Cardiac septum (tissue), 1 donor: ENCODE measurements at places on chromosomes 2 and 18. TPM values are rescaled to one million over a fixed set of nuclear protein-coding genes. Genes with fewer than 3 reads are reported as not detected.

Gene LYPD6B
- total RNA-seq: not detected

Gene RGPD4
- 0.19 TPM for total RNA-seq

Gene CDCA7
- 1.00 TPM for total RNA-seq

Gene C1QL2
- total RNA-seq: not detected

Gene NLRC4
- 0.43 TPM for total RNA-seq

Gene CDH19
- 14.8 TPM for total RNA-seq

Gene ARHGAP15
- 6.8 TPM for total RNA-seq

Gene WDPCP
- total RNA-seq: 27.3 TPM

Gene SUMO1
- 59.5 TPM for total RNA-seq

DNA sequence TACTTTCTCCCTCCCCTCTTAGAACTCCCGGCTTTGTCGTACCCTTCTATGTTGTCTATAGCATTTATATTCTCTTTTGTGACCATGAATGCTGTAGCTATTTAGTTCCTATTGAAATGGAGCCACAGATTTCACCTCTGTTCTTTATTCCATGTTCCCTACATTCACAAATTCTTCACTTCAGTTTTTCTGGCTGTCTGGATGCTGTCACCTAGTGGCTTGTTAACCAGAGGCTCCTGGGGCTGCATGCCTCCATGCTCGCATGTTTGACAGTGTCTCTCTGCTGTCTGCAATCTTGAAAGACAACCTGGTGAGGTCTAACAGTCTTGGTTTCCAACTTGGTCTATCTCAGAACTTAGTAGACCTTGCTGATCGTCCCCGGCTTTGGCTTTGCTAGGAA, 48.2 kb downstream of the CFAP221 start:
- no peak for DNase-seq

GRCh38 chr2:184481865-184482264, 116.5 kb upstream of the ZNF804A start:
- no peak for DNase-seq

- DNase-seq: no peak
Observed at GRCh38 chr2:177254433-177255226, 9.9 kb downstream of the NFE2L2 start.

- DNase-seq: no peak
Observed at GRCh38 chr18:54254265-54254758, 15.0 kb upstream of the POLI start.

DNA sequence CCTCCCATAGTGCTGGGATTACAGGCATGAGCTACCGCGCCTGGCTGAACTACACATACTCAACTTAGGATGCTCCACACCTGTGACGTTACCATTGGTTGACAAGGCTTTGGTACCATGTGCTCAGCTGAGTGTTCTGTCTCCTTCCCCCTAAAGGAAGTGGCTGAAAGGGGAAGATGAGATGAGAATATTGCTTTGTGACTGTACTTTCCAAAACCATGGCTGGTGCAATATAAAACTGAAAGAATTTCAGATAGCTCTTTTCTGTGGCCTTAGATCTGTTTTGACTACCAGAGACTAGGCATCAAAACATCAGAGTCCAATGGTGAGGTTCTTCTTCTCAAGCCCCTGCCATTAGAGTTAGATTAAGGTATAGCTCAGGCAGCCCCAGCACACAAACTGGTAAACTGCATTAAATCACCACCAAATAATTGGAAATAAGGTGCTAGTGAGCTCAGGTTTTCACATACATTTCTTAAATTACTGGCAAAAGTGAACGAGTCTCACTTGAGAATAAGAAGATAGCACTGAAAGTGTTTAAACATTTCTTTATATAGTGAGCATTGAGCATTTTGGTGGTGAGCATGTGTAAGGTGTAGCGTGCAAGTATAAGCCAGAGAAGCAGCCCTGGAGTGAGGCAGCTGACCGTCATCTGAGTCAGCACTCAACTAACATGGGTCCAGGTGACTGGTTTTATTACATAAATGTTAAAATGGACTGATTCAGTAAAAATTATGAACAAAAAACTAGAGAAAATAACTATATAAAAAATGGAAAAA, 113.5 kb upstream of the FZD5 start:
- no peak for DNase-seq

GRCh38 chr18:2651981-2652380, 3.5 kb upstream of the SMCHD1 start:
- no peak for DNase-seq

DNA sequence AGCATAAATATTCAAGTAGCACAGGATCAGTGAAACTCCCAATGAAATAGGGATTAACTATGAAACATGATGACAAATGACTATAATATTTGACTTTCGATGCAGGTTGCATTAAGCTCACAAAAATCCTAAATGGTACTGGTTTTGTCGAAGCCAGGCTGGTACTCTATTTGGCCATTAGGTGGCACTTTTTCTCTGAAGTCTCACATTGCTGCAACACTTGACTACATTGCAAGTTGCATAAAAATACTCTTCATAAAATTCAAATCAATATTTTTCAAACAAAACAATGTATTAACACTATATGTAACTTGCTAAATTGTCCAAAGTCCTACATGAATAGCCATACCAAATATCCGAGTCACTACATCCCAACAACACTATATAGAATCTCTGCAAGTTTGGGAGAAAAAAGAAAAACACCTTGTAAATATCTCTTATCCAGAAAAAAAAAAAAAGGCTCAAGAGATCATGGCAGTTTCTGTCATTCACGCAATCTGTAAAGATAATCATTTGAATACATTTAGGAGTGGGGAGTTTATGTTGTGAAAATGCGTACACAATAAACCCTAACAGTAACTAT, 9.5 kb downstream of the RTTN start:
- DNase-seq: no peak

- no peak for DNase-seq
Observed at GRCh38 chr2:167875529-167875928, 371.9 kb downstream of the STK39 start.

DNA sequence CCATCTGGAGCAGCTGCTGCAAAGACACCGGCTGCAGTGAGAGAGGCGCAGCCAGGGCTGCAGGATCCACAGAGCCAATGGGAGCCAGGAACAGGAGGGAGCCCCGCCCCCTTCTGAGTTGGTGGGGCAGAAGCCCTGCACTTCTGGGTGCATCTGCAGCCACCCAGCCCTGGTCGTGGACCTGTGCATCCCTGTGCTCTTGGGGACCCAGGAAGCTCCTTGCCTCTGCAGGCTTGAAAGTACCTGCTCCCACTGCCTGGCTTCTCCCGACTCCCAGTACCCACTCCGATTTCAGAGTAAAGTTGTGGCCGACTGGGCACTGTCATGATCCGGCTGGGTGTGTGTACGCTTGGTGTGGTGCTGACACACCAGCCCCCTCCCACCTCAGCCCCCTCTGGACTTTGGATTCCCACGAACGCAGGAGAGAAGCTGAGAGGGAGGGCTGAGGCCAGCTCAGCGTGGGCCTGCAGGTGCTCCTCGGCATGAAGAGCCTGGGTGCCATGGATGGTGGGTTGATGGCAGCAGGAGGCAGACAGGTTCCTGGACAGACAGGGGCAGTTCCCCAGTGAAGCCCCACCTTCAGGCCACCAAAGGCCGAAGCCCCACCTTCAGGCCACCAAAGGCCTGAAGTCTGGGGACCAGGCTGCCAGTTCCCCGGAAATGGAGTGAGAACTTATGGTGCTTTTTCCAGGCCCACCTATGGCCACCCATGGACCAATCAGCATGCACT, 34.9 kb downstream of the LRRTM4 start:
- DNase-seq: no peak

- no peak for DNase-seq
Observed at GRCh38 chr18:21177822-21178221, 64.2 kb upstream of the GREB1L start.

GRCh38 chr2:8606226-8606625, 75.6 kb upstream of the ID2 start:
- no peak for DNase-seq

- peak; percentile 46 for DNase-seq
Observed at GRCh38 chr2:95372845-95373244, 29.7 kb upstream of the FAHD2A start.

GRCh38 chr2:180324182-180324581, 317.1 kb upstream of the CWC22 start:
- DNase-seq: no peak

DNA sequence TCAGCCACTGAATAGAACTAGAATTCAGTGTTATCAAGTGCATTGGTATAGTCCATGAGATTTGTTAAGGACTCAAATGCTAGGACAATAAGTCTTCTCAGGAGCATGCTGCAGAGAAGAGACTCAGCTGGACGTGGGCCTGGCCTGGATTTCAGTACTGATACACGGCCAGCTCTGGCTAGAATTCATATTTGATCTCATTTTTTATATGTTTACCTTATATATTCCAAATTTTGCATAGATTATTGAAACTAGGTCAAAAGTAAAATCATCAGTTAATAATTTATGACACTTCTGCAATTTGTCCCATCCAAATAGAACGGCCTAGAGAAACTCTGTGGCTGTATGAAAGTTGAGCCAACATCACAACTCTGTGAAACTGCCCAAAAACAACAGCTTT, 262.0 kb downstream of the DLGAP1 start:
- DNase-seq: no peak

- no peak for DNase-seq
Observed at GRCh38 chr18:785242-785641, 26.8 kb downstream of the YES1 start.

DNA sequence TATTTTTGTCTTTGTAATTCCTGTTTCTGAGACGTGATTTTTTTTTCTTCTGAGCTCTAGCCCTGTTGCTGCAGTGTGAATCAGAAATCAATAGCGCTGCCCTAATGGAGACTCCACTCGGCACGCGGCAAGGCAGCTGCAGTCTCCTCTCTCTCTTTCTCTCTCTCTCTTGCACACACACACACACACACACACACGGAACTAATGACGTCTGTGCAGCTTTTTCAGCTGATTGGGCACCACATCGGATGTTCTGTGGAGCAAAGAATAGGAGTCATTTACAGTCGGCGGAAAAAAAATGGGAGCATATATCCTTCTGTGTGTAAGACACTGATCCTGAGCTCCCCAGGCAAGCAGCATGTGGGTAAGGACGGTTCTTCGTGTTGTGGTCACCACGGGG, 2.0 kb upstream of the MYT1L start:
- DNase-seq: no peak

GRCh38 chr2:60544062-60544461, 9.4 kb downstream of the BCL11A start:
- DNase-seq: no peak

GRCh38 chr2:147331790-147332419, 512.9 kb upstream of the ACVR2A start:
- no peak for DNase-seq

DNA sequence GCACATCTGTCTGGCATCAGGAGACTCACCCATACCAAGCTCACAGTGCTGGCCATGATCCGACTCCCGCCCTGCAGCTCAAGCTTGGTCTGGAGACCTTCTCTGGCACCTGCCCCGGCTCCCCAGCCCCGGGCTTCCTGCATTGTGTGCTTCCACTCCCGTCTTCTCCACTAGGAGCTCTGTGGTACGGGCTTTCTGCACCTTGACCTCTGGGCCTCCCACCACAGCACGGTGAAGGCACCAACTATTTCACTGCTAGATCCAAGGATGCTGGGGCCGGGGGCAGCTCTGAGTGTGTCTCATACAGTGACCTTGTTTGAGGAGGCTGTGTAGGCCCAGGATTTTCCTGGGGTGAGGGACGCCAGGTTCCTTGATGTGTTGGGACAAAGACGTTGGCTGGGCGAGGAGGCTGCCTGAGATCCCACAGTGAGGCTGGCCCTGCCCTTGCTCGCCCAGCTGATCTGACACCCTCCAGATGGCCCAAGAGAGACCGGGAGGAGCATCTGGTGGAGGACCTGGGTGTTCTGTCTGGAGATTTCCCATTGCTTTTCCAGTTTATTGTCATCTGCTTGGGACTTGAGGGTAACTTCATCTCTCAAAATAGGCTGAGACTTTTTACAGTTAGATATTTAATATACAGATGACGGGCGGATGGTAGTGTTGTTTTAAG, 64.0 kb downstream of the HPCAL1 start:
- no peak for DNase-seq

- no peak for DNase-seq
Observed at GRCh38 chr18:14928396-14928795, 180.4 kb downstream of the ANKRD30B start.

- no peak for DNase-seq
Observed at GRCh38 chr18:35203067-35203466, 37.8 kb upstream of the ZNF397 start.

GRCh38 chr2:152755029-152755428, 36.6 kb downstream of the ARL6IP6 start:
- DNase-seq: no peak

GRCh38 chr18:63619661-63620060, 24.4 kb downstream of the SERPINB4 start:
- no peak for DNase-seq

GRCh38 chr18:29594493-29594892, 1417.6 kb upstream of the CDH2 start:
- no peak for DNase-seq

DNA sequence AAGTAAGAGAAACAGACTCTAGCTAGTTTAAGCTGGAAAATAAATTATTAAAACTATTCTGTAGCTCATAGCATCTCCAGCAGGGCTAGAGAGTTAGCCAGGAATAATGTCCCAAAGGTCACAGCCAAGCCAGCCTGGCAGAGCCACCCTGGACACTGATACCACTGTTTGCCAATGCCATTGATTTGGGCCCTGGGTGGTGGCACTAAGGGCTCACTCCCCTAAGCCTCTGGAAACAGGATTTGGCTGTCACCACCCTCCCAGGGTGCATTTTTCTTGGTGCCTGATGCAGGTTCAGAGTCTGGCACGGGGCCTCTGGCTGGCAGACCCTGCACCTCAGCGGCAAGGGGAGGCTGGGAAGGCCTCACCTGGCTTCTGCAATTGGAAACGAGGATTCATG, 7.1 kb downstream of the SH2D6 start:
- DNase-seq: no peak
